Activated naive CD4-positive, alpha-beta T cell treated with anti-CD3 and anti-CD28 coated beads, Interleukin-2, amount 10 ng/mL, durations not matched to agents 5 hours and 36 hours (primary cell): ENCODE measurements at places on chromosomes 5 and 9. TPM values are rescaled to one million over a fixed set of nuclear protein-coding genes. Genes with fewer than 3 reads are reported as not detected.

The PCDHA1 gene
- not detected for total RNA-seq

The BARHL1 gene
- total RNA-seq, result not detected

The TEK gene
- not detected for total RNA-seq

The MYMK gene
- total RNA-seq, result not detected

The PCDHA9 gene
- not detected for total RNA-seq

The GABRB2 gene
- total RNA-seq, result not detected

The PLPP7 gene
- total RNA-seq, result 0.34 TPM

The TMEM267 gene
- 15.3 TPM for total RNA-seq

The SH3TC2 gene
- total RNA-seq, result not detected

The INSL4 gene
- not detected for total RNA-seq

The C5orf58 gene
- total RNA-seq, result not detected

The OGN gene
- not detected for total RNA-seq

The FBP2 gene
- total RNA-seq, result not detected

The FREM1 gene
- not detected for total RNA-seq

The GOLPH3 gene
- total RNA-seq, result 66.4 TPM

The MUSK gene
- not detected for total RNA-seq

The ACO1 gene
- total RNA-seq, result 9.5 TPM

The FBP1 gene
- total RNA-seq, result 1.3 TPM

The CDC20B gene
- not detected for total RNA-seq

The SPAG8 gene
- 1.8 TPM for total RNA-seq

The KLHL3 gene
- total RNA-seq, result 25.4 TPM

The RECK gene
- 6.5 TPM for total RNA-seq

The PCDHGB6 gene
- total RNA-seq, result 0.05 TPM

The NR6A1 gene
- 0.50 TPM for total RNA-seq

The TRPM6 gene
- total RNA-seq, result not detected
